ENCODE measurements at places on chromosomes 13 and 19. TPM values are rescaled to one million over a fixed set of nuclear protein-coding genes. Genes with fewer than 3 reads are reported as not detected.

GRCh38 chr13:71597150-71597549 is 269.9 kb downstream of the DACH1 start:
- no peak for DNase-seq

GRCh38 chr13:85719749-85720148 is 79.5 kb downstream of the SLITRK6 start:
- DNase-seq: no peak

- no peak for DNase-seq
Measured at GRCh38 chr19:10086591-10087192, 575 bp downstream of the SHFL start.

- DNase-seq: no peak
Measured at GRCh38 chr13:100089465-100090032, 656 bp downstream of the PCCA start.

- no peak for DNase-seq
Measured at GRCh38 chr13:27264181-27264580, 6.4 kb upstream of the RASL11A start.

DNA sequence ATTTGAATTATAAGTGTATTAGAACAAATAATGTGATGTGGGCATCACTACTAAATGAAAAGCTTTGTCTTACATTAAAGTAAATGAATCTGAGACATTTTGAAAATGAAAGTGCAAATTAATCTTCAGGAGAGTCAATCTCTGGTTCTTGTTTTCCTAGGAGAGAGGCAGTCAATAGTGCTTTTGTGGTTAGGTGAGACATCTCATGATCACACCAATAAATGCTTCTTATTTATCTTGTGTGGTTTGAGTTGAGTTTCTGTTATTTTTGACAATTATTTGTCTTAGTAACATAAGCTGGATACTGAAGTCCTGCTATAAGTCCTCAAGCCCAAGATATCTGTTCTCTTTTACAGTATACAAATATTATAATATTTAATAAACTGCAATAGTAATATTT is 1378.0 kb upstream of the PCDH9 start:
- DNase-seq: no peak

The PLIN4 gene
- 104 TPM for total RNA-seq

The KLK3 gene
- total RNA-seq: not detected

DNA sequence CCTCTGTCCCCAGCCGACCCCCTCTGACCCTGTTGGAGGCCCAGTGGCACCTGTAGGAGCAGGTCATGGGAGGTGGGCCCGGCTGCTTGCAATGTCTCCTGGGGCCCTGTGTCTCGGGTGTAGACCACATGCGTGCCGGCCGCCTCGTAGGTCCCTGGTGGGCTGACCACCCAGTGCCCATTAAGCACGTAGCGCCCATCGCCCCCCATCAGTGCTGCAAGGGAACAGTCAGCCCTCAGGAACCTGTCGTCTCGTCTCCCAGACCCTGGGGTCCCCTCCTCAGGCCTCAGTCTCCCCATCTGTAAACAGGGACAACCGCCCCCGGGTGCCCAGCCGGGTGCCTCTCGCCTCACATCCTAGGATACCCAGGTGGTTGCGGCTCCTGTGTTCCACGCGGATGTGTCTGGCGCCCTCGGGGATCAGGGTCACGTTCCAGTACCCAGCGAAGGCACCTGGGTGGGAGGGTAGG is 5.6 kb downstream of the ADAMTSL5 start:
- DNase-seq: no peak

The IGSF23 gene
- total RNA-seq: not detected

- DNase-seq: no peak
Measured at GRCh38 chr13:35838356-35838755, 292.8 kb downstream of the DCLK1 start.

The TNFSF11 gene
- not detected for total RNA-seq

The HS6ST3 gene
- total RNA-seq: 0.59 TPM

GRCh38 chr19:38452430-38453366 is 19.2 kb downstream of the RYR1 start:
- no peak for DNase-seq

The PEPD gene
- total RNA-seq: 27.1 TPM

GRCh38 chr13:33219926-33220325 is 65.6 kb downstream of the STARD13 start:
- DNase-seq: no peak

The CYTH2 gene
- 22.5 TPM for total RNA-seq

DNA sequence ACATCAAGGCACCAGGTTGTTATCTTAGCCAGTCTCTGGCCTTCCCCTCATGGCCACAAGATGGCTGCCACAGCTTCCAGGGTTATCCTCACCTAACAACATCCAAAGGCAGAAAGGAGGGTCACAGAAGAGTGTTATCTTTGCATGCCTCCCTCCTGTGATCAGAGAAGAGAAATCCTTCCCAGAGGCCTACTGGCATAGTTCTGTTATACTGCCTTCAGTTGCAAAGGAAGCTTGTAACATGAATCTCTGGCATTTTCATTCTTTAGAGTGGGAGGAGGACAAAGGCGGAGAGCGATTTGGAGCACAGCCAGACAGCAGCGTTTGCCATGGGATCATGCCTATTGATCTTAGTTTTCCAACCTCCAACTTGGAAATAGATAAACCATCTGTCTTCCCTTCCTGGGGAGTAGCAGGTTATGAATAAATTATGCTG is 135.7 kb downstream of the DNAJC15 start:
- no peak for DNase-seq

The ZNF69 gene
- total RNA-seq: 6.3 TPM

- no peak for DNase-seq
Measured at GRCh38 chr13:95083758-95084157, 217.5 kb downstream of the ABCC4 start.

The DHX34 gene
- 5.1 TPM for total RNA-seq

DNA sequence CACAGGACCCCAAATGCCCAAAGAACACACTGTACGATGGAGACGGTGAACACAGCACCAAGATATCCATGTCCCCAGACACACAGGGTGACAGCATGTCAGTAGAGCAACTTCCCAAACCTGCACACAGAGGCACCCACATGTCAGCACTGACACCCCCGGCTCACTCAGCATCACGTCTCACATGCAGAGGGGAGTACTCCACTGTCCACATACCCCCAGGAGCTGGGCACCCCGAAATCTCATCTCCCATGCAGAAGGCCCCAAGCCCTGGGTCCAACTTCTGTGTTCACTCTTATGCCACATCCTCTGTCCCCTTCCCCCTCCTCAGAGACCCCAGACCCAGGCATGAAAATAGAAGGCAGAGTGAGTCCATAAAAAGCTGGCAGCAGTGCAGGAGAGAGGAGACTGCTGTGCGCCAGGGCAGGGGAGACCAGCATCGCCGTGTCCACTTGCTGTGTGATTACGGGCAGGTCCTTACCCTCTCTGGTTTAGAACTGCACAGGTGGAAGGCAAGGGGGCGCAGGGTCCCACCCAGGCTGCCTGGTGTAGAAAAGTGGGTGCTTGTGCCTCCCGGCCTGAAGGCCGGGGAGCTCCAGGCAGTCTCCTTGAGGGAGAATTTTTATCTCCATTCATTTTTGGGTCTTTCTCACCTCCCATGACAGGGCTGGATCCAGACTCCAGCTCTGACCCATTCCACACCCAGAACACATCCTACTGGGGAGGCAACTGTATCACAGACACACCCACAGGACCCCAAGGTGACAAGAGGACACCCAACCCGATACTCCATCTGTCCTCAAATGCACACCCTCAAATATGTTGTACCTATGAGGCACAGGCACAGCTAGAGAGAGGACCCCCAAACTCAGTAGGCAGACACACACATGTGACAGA is 17.0 kb downstream of the ERFL start:
- no peak for DNase-seq

GRCh38 chr13:74243637-74244526 is 109.7 kb upstream of the KLF12 start:
- no peak for DNase-seq

The CACNG7 gene
- total RNA-seq: not detected

- DNase-seq: peak; percentile 53
Measured at GRCh38 chr19:30165228-30165813, 206.9 kb upstream of the ZNF536 start.

DNA sequence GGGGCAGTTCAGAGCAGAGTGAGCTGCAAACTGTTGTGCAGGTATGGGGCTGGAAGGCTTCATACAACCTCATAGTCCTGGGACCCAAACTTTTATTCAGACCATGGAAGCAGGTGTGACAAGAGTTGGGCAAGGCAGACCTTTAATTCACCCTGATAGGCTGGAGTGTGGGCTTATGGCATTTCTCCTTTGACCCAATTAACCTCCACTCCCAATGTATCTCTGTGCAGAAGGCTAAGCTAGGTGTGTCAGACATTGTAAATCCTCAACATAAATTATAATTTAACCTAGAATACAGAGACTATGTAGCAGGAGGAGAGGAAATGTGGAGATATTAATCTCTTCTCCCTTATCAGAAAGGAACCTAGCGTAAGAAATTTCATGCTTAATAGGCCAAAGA is 12.2 kb upstream of the OR10H2 start:
- DNase-seq: no peak

The FFAR3 gene
- total RNA-seq: not detected

- DNase-seq: no peak
Measured at GRCh38 chr13:95858286-95859075, 181.5 kb downstream of the DNAJC3 start.

GRCh38 chr19:10271543-10272086 is 695 bp downstream of the ICAM1 start:
- DNase-seq: no peak

The CD33 gene
- 2.3 TPM for total RNA-seq

DNA sequence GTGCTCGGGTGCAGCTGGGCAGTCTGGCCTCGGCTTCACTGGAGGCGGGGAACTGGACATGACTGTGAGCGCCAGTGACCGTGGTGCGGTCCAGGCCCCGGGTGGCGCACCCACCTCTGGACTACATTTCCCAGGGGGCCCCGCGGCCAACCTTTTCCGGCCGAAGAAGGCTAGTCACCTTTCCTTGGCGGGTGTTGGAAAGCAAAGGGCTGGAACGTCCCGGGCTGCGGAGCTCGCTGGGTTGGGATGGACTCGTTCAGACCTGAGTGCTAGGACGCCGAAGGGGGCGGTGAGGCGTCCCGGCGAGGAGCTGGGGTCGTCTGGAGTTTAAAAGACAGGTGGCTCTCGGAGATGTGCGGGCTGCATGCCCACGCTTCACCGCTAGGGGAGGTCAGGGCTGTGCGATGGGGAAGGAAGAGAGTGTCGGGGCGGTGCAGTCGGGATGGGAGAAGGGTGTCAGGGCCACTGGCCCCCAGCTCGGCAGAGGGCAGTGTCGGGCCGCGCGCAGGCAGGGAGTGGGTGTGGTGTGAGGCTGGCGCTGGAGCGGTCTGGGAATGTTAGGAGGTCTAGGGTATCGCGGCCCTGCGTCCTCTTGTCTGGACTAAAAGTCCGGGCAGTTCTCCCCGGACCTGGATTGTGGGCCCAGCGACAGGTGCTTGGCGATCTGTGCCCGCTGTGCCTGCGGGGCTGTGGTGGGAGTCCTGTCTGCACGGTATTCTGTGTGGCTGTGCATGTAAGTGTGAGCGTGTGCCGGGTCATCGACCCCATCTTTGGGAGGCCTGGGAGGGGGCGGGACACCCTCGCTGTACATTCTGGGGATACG is 57.1 kb downstream of the ZNF568 start:
- DNase-seq: peak; percentile 81

GRCh38 chr13:49749848-49750247 is 42.6 kb downstream of the KPNA3 start:
- no peak for DNase-seq

The ZNF888 gene
- 1.3 TPM for total RNA-seq

GRCh38 chr13:20414546-20415305 is 110.9 kb downstream of the CRYL1 start:
- no peak for DNase-seq

DNA sequence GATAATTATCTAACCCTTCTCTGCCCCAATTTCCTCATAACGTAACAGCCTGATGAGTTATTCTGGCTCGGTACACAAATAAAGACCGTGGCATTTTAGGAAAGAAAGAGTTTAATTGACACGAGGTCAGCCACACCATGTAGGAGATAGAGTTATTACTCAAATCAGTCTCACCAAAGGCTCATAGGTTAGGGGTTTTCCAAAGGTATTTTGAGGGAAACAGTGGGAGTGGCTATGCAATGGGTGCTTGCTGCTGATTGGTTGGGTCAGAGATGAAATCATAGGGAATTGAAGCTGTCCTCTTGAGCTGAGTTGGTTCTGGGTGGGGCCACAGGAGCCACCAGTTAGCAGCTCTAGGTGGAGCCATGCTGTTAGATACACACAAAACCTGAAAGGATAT is 137.5 kb downstream of the FREM2 start:
- DNase-seq: no peak

- no peak for DNase-seq
Measured at GRCh38 chr19:40154121-40154680, 37.0 kb upstream of the MAP3K10 start.

All from right atrium auricular region (tissue), 2 donors.